Fibroblast of skin of left biceps (primary cell): ENCODE measurements at places on chromosomes 2 and 18.

DNA sequence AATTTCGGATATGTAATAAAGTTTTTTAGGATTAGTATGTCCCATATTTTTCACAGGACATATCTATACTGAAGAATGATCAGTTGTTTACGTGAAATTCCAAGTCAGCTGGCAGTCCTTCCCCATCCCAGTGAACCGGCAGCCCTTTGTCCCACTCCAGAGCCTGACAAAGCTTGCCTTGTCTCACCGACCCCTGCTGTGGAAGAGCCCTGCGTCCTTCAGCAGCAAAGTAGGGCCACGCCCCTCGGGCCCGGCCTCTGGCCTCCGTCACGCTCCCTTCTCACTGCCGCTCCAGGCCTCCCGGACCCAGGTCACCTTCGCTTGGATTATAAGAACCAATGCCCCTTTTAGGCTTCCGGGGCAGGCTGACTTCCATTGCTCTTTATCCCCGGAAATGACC, 89.8 kb upstream of the TGIF1 start:
- no peak for DNase-seq

GRCh38 chr2:49843314-49843713, 689.0 kb upstream of the FSHR start:
- no peak for DNase-seq

DNA sequence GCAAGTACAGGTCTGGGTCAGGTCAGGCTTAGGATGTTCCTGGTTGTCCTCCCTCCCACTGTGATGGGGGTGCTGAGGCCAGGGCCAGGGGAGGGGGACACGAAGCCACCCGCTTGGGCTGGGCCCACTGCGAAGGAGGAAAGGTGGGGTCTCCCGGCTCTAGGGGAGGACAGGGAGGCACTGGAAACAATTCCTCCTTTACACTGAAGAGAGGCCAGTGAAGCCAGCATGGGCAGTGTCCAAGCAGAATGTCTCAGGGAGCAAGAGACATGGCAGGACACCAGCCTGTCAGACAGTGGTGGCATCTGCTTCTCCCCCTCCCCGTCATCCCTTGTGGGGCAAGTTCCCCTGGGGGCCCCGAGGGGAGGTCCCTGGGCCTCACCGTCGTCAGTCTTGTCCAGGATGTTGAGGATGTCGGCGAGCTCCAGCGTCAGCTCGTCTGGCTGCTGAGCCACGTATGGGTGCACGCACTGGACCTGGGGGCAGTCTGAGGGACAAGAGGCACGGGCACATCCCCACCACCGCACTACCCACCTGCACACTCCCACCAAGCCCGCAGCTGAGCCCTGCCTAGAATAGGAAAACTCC, 10.8 kb downstream of the SNORC start:
- no peak for DNase-seq

DNA sequence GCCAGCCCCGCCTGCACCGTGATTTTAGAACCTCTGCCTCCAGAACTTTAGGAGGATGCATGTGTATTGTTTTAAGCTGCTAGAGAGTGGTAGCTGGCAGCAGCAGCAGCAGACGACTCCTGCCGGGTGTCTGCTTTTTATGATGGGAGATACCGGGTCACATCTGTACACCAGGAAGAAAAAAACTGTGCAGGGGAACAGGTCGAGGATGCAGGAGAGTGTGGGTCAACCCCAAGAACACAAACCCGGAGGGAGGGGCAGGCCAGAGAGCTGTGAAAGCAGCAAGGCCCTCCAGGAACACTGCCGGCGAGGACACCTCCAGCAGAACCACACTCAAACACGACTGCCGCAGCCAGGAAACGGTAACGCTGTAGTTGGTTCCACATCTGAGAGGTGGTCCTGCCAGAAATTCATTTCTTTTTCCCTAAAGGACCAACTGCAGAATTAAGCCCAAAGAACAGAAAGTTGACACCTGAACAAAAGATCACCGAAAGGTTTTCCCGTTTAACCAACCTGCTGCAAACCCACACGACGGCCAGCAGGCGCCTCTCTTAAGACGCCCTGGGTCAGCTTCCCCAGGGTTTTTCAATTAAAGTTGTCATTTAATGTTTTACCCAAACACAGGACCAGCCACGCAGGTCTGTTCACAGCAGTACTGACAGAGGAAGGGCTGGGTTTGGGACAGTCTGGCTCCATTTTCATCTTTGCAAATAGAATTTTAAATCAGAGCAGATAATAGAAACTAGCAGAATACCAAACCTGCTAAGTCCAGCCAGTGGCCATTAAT, 60.5 kb downstream of the NDUFA10 start:
- DNase-seq, result no peak

GRCh38 chr2:161135951-161136593, 24.2 kb upstream of the TANK start:
- no peak for DNase-seq

GRCh38 chr2:220269367-220269766, 641.9 kb downstream of the SLC4A3 start:
- DNase-seq, result no peak

GRCh38 chr2:26008851-26009566, 24.9 kb upstream of the RAB10 start:
- no peak for DNase-seq
